ENCODE measurements at places on chromosomes 13 and 19.

DNA sequence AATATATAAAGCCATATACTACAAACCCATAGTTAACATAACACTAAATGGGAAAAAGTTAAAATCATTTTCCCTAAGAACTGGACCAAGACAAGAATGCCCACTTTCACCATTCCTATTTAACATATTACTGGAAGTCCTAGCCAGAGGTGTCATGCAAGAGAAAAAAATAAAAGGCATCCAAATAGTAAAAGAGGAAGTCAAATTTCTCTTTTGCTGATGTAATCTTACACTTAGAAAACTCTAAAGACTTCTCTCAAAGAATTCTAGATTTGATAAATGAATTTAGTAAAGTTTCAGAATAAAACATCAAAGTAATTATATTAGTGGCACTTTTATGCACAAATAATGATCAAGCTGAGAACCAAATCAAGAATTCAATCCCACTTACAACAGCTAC, 678.9 kb upstream of the SLITRK5 start:
- no peak for DNase-seq

- DNase-seq, result no peak
Observed at GRCh38 chr13:51923983-51924539, 62.3 kb downstream of the CCDC70 start.

DNA sequence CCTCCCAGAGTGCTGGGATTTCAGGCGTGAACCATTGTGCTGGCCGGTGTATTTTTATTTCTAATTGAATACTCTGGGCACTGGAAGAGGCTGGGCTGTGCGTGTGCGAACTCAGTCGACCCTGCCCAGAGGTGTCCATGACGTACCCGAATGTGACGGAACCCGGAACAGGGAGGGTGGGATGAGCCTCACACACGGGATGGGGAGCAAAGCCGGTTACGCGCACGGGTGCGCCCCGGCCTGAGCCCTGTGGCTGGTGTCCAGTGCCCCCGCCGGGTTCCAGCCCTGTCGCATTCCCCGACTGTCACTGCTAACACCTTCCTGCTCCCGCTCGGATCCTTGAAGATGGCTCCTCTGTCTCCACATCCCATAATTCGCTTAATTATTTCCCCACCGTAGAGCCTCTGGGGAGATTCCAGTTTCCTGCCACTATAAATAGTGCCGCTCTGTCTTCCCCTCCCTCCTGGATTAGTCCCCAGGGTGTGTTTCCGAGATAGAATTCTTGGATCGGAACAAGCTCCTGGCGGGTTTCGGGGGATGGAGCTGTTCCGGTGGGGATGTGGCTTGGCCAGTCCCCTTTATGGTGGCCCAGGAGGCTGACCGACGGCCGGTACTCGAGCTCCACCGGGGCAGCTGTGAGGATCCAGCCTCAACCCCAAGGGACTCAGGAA, 22.0 kb downstream of the SBNO2 start:
- DNase-seq, result no peak

GRCh38 chr19:13506471-13506820, at the start of gene CACNA1A:
TSS of gene CACNA1A (minus strand) at chr19:13506479. CDS start at chr19:13506224, 255 bp downstream.
- no peak for DNase-seq

- no peak for DNase-seq
Observed at GRCh38 chr19:2552859-2553258, 76.9 kb downstream of the GADD45B start.

DNA sequence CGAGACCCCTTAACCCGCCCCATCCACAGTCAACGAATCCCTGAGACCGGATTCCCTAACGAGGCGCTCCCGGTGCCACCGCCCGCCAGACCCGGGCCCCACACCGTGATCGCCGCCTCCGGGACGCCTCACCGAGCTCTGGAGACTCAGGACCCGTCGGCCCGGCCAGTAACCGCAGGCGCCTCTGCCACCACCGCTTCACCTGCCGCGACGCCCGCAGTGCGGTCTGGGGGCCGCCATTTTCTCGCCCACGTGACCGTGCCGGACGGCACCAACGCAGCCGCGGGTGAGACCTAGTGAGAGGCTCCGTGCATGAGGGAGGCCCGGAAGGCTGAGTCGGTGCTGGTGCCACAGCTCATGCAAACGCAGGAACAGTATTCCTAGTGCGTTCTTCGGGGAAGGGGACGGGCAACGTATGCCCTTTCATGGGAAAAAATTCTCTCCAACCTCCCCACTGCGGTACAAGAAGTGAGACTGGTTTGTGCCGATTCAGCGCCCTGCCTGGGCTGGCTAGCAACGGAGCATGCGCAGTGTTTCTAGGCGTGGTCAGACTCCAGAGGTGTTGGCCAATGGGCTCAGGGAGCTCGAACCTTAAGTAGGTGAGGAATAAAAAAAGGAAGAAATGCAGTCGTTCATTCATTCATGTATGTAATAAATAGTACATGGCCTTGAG, at the start of gene DOHH:
DOHH (minus strand) TSS at position 246 of the 673 bp plus-strand sequence. CDS start 3,860 bp downstream, outside the sequence.
- DNase-seq, result peak; percentile 90

DNA sequence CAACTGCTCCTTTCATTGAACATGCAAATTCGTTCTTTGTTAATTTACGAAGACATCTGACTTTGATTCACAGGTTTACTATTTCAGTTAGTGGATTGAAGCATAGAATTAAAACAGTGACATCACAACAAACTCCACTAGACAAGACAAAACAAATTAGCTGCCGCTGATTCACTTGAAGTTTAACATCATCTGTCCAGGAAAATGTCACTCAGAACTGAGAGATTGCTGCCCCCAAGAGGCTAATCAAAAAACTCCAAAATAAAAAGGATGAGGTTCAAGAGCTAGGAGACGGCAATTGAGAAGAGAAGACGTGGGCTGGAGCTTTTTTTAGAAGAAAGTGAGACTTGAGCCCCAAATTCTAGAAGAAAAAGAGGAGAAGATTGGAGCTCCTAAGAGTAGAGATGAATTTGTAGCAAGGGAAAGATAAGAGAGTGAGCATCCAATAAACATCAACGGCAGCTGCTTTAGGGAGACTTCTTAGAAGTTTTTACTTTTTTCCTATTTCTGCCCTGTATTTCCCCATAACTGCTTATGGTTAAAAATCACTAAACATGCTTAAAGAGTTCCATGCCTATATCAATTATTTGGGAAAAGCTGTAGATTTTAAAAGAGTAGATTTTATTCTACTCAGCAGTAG, 40.8 kb upstream of the TPP2 start:
- no peak for DNase-seq

GRCh38 chr13:99260216-99260615, 2.0 kb upstream of the GPR18 start:
- no peak for DNase-seq

DNA sequence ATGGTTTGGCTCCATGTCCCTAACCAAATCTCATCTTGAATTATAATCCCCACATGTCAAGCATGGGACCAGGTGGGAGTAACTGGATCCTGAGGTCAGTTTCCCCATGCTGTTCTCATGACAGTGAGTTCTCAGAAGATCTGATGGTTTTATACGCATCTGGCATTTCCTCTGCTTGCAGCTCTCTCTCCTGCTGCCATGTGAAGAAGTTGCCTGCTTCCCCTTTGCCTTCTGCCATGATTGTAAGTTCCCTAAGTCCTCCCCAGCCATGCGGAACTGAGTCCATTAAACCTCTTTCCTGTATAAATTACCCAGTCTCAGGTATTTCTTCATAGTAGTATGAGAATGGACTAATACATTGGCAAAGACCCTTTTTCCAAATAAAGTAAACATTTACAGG, 96.8 kb downstream of the TSHZ3 start:
- DNase-seq, result no peak

GRCh38 chr19:54316746-54317107, 3.8 kb upstream of the LILRA5 start:
- no peak for DNase-seq

GRCh38 chr19:4744451-4745174, 21.0 kb upstream of the DPP9 start:
- no peak for DNase-seq

GRCh38 chr13:98577836-98578285, 954 bp upstream of the STK24 start:
- DNase-seq, result no peak

GRCh38 chr13:110433014-110433413, 125.9 kb downstream of the COL4A2 start:
- DNase-seq, result no peak

DNA sequence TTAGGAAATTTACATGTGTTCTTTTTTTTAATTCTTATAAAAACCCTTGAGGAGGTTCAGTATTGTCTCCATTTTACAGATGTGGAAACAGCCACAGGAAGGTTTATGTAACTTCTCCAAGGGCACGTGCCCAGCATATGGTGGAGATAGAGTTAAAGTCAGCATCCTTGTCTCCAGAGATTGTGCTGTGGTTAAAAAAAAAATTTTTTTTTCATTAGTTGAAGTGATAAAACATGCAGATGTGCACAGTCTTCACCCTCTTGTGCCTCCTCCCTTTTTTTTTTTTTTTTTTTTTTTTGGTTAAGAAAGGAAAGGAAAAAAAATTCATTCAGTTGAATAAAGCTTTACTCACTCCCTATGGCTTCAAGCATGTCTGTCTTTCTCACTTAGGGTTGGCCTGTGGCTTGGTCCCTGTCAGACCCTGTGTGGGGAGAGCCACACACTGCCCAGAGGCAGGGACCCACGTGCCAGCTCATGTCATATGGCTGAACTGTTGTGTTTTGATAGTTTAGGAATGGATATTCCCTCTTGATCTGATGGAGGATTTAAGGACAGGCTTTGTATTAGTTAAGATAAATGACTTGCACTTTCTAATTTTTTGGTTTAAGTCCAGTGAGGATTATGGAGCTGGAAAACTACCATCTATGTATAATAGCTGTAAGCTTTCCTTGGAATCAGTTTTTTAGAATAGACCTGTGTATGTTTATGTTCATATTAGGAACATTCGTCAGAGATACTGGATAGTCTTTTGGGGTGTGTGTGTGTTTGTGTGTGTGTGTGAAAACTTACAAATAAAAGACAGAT, 19.3 kb downstream of the RNASEH2B start:
- DNase-seq, result no peak

DNA sequence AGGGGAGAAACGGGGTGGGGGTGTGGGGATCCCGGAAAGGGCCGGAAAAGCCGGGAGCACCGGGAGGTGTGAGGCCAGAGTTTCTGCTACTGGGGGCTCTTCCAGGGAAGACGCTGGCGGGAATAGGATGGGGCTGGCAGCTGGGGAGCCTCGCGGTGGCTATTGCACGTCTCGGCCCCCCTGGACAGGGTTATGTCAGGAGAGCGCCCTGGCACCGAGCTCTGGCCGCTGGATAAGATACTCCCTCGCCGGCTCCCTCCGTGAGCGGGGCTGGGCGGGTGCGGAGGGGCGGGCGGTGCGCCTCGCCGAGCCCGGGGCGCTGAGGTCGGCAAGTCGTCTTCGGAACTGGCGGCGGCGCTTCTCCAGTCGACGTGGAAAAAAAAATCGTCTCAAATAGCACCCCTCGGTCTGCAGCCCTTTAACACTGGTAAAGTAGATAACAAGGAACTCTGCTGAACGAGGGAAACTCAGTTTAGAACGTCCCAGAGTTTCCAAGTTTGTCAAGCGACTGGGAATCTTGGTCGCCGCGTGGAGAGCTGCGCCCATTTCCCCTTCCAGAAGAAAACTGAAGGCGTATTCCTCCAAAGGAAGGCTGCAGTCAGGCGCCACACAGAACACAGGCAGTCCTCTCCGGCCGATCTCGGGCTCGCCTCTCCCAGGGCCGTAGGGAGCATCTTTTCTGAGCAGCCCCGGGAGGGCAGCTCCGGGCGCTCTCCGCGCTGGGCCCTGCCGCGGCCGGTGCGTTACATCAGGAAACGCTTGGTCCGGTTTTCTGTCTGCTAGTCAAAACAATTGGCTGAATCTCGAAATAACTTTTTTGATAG, 115.1 kb downstream of the KCNRG start:
- no peak for DNase-seq

DNA sequence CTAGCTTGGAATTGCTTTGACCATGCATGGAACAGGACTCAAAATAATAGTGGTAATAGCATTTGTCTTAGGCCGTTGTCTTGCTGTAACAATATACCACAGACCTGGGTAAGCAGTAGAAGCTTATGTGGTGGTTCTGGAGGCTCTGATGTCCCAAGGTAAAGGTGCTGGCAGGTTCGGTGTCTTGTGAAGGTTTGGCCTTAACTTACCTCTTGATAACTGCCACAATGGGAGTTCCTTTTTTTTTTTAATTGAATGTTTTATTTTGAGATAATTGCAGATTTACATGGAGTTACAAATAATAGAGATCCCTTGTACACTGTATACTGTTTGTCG, 5.8 kb downstream of the RPL21 start:
- DNase-seq, result no peak

GRCh38 chr13:42064259-42064658, 15.8 kb downstream of the DGKH start:
- DNase-seq, result no peak

- no peak for DNase-seq
Observed at GRCh38 chr19:7698583-7698982, 3.3 kb downstream of the FCER2 start.

DNA sequence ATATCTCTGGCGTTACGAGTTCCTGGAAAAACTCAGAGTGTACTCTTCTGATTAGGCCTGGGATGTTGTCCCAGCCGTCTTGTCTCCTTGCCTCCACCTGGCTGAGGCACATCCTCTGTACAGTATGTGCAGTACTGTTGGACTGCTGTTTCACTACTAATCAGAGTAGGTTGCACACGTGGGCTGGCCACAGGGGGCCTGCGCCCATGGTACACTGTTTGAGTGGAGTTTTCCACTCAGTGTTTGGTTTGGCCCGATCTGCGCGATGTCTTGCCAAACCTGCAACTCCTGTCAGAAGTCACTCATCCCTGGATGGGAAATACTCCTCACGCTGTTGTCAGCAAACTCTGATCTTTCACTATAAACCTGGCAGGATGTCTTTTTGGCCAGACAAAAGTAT, 189.6 kb upstream of the CSNK1A1L start:
- no peak for DNase-seq

GRCh38 chr13:104411141-104411765, 1345.0 kb upstream of the SLC10A2 start:
- DNase-seq, result no peak

All from hypothalamus (tissue), 51 donors.